Kidney glomerular epithelial cell (primary cell): ENCODE measurements at places on chromosomes 13 and 19.

DNA sequence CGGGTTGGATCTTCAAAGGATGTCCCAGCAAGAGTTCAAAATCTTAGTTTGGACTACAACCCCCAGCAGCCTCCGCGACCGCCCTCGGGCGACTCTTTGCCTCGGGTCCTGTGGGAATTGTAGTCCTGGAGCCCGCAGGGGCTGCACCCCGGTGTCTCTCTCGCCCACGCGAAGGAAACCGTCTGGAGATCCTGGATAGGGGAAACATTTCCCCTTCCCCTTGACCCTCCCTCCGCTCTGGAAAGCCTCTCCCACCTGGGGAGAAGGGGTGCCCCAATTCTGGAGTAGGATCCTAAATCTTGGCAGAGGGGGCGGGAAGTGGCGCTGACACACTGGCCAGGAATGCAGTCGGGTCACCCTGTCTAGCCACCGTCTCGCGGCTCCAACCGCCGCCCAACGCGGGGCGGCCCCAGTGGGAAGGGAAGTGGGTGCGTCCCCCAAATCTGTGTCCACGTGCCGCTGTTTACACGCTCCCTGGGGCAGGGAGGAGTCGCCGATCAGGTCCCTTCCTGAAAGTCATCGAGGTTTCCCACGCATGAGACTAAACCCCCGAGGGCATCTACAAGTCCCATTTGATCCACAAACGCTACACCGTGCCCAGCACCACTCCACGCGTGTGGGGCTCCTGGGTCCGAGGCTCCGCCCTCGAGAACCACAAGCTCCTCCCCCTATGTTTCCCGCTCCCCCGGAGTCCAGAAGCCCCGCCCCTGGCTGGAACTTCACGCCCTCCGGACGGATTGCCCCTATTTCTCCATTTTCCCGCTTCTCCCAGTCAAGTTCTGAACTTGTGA lies 761 bp upstream of the PPP1R13L start:
- DNase-seq, result peak; percentile 93

DNA sequence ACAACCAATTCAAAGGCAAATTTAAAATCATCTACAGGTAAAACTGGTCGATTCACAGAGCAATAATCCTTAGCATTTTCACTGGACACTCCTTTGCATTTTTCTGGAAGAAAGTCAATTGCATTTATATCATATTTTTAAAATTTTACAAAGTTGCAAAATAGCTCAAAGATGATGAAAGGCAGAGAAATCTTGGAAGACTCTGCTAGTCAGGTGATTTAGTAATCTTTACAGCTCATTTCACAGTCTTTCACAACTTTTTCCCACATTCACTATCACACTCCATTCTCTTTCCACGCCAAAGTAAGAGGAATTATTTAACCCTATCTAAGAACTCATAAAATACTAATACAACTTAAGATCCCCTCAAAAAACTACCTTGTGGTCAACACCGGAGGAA lies 1063.8 kb downstream of the EFNB2 start:
- no peak for DNase-seq

- DNase-seq, result no peak
Measured at GRCh38 chr19:2699413-2700140, 2.9 kb downstream of the GNG7 start.

DNA sequence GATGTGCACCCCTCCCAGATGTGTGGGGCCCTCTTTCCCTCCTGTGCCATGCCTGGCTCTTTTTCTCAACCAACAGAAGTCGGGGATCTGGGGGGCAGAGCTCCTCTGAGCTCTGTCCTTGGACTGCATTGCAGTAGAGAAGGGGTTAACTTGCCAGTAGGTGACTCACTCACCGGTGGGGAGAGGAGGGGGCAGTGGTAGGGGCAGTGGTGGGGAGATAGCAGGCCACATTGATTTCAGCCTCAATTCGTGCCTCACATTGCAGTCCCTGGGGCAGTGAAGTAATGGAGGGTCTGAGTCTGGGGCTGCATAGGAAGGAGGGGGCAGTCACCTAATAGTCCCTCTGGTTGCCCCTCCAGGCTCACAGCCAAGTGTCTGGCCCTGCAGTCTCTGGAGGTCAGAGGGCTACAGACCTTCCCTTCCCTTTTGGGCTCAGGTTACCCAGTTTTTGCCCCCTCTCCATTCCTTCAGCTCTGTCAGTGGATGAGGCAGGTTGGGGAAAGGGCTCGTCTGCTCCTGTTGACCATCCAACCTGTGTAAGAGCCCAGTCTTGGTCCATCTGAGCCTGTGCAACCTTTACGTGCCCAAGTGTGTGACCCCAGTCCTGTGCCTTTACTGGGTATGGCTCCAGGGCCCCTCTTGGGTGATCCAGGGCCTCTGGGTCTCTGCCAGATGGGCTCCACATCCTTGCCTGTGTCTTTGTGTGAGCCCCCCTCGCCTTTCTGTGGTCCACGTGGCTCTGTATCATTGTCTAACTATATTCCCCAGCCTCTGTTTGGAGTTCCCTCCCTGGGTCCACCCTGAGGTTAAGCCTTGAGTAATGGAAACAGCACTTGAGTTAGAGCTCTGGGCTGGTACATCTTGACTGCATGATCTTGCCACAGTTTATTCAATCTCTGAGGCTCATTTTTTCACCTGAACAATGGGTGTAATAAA lies 13.0 kb downstream of the CIC start:
- DNase-seq, result peak; percentile 26

- no peak for DNase-seq
Measured at GRCh38 chr13:91523116-91523515, 124.7 kb downstream of the GPC5 start.

- no peak for DNase-seq
Measured at GRCh38 chr13:89812856-89813255, 1534.6 kb upstream of the MIR17HG start.

- DNase-seq, result no peak
Measured at GRCh38 chr13:48490241-48490640, 42.6 kb downstream of the RCBTB2 start.

- DNase-seq, result no peak
Measured at GRCh38 chr19:58357481-58358145, 4.3 kb upstream of the A1BG start.

DNA sequence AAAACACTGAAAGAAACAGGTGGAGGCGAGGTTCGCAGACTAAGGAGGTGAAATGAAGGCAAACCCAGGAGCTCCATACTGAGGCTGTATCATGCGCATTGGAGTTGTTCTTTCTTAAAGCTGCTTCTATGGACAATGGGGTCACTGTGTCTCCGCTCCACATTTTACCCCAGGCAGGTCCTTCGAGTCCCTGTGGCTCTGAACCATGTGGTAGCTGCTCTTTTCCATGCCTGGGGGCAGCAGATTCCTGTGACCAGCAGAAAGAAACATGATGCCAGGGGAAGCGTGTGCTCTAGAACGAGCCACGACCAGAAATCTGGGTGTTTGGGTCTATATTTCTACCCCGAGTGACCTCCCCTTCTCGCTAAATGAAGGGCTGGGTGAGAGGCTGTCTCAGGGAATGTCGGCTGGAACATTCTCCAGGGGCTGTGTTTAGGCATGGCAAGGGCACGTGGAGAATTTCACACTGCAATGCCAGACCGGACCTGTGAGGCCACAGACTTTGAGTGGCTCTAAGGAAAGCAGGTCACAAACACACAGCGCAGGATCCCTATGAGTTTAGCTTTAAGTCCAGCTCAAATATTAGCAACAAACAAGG lies 95.7 kb upstream of the IRS2 start:
- no peak for DNase-seq

DNA sequence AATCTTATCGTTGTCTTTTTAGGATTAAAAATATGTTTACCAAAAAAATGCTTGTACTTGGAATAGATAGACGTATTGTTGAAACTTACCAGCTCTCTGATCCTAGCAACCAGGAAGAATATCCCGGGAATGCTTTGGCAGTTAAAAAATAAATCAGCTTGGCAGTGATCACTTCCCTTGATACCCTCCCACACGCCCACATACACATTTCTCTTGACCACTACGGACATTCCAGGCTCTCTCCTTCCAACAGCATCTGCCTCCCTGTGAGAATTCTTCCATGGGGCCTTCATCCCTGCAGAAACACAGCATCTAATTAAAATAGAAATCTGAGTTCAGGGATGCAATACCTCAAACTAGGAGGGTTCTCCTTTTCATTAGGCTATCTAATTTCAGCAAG lies 57.9 kb downstream of the THSD1 start:
- DNase-seq, result peak; percentile 99

GRCh38 chr13:100330662-100331061 lies 241.8 kb downstream of the PCCA start:
- DNase-seq, result no peak

GRCh38 chr13:28494778-28495537 lies at the start of gene FLT1:
FLT1 (minus strand) TSS chr13:28495128; CDS start chr13:28494843, 285 bp downstream.
- DNase-seq, result no peak

DNA sequence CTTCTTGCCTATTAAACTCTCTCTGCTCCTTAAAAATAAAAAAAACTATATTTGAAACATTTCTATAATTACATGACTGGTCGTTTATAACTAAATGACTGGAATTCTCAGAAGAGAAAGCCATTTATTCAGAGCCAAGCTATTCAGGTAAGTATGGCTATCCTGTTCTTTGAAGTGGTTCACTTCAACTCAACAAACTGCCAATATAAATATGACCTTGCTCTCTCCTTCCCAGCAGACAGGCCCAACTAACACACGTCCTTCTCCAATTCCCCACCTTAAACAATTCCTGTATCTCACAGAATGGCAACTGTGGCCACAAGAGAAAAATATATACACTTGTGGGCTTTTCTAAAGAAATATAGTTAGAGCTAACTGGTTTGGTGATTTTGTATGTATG lies 153.9 kb downstream of the MIPEP start:
- no peak for DNase-seq

- DNase-seq, result no peak
Measured at GRCh38 chr19:35184267-35184666, 29.7 kb downstream of the FXYD5 start.

- DNase-seq, result no peak
Measured at GRCh38 chr13:51881296-51881695, 19.5 kb downstream of the CCDC70 start.

GRCh38 chr13:31764556-31764955 lies 25.2 kb downstream of the RXFP2 start:
- DNase-seq, result no peak

DNA sequence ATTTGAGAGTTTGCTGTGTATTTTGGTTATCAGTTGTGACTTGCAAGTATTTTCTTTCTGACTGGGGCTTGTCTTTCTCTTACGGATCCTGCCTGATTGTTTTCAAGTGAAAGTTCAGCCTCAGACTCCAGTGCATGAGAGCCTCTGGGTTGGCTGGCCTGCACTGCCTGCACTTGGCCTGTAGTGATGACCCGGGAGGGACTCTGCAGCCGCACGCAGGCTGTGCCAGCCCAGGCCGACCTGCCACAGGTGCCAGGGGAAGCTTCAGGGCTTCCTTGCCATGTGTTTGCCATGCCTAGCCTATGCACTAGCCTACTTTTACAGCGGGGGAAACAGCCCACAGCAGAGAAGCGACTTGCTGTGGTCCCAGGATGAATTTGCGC lies 77.0 kb downstream of the KDM4B start:
- DNase-seq, result no peak

DNA sequence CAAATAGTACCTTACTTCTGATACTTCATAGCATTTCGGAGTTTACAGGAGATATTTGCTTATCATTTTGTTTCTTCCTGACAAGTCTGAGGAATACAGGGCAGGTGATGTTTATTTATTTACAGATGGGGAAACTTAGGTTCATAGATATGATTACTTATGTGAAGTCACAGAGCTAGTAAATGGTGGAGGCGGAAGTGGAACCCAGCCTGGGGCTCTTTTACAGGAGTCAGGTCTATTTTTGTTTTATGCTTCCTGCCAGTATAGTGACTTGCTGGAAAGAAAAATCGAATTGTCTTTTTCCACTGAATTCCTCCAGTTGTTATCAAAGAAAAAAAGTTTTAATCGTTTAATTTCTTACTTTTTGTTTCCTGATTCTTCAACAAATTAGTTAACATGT lies 66.5 kb downstream of the DGKH start:
- DNase-seq, result no peak

- DNase-seq, result no peak
Measured at GRCh38 chr19:18637673-18638630, 1.1 kb downstream of the KLHL26 start.

DNA sequence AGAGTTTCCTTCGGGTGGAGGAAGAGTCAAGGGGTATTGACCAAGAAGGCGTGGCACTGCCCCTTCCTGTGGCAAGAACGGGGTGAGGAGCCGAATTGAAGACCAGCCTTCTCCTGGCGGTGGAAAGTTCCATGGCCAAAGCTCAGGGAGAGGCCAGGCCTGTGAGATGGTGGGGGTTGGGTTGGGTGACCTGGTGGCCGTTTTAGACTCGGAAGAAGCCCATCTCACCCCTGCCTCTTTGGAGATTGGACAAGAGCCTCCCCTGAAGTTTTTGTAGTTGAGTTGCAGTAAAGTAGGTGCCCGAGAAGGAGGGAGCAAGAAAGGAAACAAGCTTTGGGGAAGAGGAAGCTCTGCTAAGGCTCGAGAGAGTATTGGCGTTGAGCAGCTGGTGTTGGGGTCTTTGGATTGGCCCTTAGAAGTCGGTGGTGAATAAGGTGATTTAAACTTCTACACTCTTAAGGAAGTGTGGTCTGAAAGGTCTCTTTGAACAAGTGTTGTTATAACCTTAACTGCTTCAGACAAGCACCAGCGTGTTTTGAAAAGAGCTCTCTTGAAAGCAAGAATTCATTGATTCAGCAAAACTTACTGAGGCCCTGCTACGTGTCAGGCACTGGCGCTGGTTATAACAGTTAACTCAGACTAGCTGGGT lies 964 bp downstream of the SPINT2 start:
- peak; percentile 42 for DNase-seq

DNA sequence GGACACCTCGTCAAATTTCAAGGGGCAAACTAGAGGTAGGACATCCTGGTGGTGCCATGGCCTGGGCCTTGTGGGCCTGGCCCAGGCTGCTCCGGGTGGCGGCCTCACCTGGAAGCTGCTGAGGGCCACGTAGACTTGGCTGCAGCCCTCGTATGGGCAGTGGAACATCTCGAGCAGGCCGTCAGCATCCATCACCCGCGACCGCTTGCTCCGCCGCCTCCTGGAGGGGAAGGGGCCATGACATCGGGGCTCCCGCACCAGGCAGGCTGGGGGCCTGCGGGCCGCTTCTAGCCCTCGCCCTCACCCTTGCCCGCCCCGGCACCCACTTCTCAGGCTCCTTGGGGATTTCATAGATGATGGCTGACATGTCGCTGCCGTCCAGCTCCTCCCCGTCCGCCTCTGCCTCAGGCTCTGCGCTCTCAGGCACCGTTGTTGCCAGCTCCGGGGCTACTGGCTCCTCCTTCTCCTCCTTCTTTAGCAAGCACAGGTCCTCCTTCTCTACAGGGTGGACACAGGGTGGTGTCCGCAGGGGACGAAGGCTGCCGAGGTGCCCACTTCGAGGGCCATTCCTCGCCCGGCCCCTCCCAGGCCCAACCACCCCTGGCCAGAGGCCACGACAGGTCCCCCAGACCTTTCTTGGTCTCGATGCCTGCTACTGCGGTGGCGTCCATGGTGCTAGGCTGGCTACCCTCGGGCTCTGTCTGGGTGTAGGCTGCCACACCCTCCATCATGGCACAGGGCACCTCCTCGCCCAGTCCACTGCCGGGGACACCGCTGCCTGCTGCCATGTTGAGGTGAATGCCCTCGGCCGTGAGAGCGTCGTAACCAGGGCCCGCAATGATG lies 6.0 kb upstream of the ELAVL3 start:
- no peak for DNase-seq

DNA sequence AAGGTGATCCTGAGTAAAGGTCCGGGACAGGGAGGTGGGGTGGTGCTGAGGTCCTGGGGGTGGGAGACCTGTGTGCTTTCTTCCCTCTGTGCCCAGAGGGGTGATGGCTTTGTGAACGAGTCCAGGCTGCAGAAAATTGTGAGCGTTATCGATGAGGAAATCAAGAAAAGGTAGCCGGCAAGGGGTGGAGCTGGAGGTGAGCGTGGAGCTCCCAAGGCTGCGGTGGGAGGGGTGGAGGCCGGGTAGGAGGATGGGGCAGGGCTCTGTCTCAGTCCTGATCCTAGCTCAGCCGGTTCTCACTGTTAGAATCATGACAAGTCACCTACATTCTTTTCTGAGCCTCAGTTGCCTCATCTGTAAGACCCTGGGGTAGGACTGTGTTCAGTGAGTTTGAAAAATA lies 4.0 kb downstream of the SELENOV start:
- no peak for DNase-seq
